ENCODE measurements at places on chromosomes 12 and 14.

GRCh38 chr14:75242546-75243273 lies 35.9 kb upstream of the FOS start:
- no peak for DNase-seq

GRCh38 chr12:12290206-12290605 lies 23.4 kb upstream of the LRP6 start:
- DNase-seq, result no peak

DNA sequence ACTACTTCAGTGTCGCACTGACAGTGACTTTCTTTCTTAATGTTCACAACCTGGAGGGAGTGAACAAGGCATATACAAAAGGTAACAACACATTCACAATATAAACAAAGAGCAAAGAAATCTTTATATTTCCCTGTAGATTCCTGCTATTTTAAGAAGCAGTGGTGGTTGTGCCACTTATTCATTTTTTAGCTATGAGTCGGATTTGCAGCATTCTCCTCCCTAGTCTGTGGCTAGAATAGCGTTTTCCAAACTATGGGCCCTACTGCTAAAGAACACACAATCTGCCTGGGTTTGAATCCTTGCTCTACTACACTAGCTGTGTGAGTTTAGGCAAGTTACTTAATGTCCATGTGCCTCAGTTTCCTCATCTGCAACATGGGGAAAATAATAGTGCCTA lies 18.6 kb upstream of the MDM1 start:
- no peak for DNase-seq

- no peak for DNase-seq
These were observed 1.9 kb upstream of the YBX3 start for GRCh38 chr12:10725003-10725402.

- DNase-seq, result no peak
These were observed 221.2 kb upstream of the EGLN3 start for GRCh38 chr14:34172173-34172451.

DNA sequence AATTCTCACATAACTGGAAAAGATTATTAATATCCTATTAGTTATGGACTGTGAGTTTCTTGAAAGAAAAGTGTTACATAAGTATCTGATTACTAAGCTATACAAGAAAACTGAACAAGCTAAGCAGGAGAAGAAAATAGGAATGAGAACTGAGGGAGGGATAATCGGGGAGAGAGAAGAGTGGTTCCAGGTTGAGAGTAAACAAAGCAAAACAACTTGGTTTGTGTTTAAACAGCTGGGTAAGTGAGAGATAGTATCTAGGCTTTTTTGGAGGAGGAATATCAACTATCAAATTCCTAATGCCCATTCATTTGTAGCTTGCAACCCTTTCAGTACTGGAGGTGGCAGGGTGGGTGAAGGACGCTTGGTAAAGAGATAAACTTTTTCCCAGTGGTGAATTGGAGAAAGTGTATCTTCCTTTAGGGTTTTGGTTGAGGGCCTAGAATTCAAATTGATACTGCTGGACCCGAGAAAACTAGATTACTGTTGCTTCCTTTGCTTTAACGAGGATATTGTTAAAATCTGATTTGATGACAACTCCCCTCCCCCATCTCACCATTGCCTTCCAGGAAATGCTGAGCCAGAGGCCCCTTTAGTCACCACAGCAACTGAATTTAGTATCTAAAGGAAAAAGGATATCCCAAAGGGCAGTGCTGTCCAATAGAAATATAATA lies 2.0 kb upstream of the SLC2A3 start:
- no peak for DNase-seq

GRCh38 chr12:113697651-113698509 lies 226.2 kb upstream of the LHX5 start:
- no peak for DNase-seq

DNA sequence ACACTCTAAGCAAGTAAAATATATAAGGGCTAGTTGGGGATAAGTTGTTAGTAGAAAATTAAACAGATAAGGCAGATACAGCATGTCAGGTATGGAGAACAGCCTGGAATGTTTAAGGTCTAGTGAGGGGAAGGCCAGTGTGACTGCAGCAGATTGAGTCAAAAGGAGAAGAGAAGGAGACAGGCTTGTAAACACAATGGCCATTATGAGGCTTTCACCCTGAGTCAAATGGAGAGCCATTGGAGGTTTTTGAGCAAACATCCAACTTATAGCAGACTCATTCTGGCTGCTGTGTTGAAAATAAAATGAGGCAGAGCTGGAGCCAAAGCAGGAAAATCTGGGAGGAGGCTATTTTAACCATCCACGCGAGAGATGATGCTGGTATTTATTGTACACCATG lies 142.0 kb downstream of the DUSP6 start:
- DNase-seq, result no peak

DNA sequence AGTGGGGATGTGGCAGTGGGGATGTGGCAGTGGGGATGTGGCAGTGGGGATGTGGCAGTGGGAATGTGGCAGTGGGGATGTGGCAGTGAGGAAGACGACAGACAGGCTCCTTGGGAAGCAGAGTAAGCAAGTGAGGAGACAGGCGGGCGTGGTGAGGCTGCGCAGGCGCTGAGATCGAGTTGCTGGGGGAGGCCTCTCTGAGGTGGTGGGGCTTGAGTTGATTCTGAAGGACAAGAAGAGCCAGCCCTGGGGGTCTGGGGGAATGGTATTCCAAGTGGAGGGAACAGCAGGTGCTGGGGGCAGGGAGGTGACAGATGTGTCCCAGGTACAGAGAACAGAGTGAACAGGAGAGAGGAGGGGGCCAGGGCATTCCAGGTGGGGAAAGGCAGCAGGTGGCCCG lies 33.8 kb upstream of the TSPAN9 start:
- no peak for DNase-seq

DNA sequence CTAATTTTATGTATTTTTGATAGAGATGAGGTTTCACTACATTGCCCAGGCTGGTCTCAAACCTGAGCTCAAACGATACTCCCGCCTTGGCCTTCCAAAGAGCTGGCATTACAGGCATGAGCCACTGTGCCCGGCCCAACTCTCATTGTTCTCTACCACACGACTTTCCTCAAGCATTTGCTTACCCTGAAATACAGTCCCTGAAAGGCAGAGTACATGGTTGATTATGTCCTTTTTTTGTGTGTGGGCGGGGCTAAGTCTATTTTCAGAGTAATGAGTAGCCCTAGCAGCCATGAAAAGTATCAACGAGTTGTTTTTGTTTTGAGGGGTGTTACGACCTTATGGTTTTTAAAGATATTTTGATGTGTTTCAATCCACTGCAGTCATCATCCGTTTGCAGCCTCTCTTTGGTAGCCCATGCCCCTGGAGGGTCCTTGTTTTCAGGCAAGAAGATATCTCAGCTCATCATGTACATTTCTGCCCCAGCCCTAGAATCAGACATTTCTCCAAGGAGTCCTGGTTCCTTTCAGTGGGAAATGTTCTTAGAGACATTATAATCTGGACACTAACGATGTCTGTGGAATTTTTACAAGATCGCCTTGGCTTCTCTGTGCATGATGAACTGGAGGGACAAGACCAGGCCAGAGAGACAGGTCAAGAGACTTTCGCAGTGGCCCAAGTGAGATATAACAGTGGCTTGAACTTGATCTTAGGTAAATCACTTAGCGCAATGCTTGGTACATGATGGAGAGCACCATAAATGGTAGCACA lies 8.7 kb downstream of the ACACB start:
- DNase-seq, result no peak

GRCh38 chr14:24954700-24955037 lies 95.3 kb downstream of the STXBP6 start:
- DNase-seq, result no peak

DNA sequence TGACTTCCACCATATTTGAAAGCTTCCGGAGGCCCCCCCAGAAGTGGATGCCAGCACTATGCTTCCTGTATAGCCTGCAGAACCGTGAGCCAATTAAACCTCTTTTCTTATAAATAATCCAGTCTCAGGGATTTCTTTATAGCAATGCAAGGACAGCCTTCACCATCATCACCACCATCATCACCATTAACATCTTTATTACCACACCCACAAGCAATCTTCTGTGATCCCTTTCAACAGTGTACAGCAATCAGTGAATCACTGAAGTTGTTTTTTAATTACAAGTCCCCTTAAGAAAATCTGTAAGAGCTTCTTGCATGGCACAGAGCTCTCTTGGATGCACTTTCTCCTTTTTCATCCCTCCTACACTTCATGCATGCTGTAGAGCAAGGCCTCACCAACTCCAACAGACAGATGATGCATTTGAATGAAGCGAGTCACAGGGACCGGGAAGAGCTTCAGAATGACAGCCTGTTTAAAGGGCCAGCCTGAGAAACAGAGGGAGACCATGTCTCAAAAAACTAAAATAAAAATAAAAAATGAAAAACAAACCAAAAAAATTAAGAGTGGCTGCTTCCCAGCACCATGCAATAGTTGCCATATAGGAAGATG lies 83.6 kb upstream of the VASH1 start:
- no peak for DNase-seq

GRCh38 chr12:54033106-54033979 lies 493 bp downstream of the HOXC5 start:
- DNase-seq, result no peak

GRCh38 chr12:267581-268482 lies 5.2 kb upstream of the SLC6A13 start:
- DNase-seq, result no peak

- DNase-seq, result no peak
These were observed 120.3 kb downstream of the FBXL14 start for GRCh38 chr12:1474041-1474573.

GRCh38 chr12:132624910-132625630 lies 6.5 kb downstream of the P2RX2 start:
- no peak for DNase-seq

DNA sequence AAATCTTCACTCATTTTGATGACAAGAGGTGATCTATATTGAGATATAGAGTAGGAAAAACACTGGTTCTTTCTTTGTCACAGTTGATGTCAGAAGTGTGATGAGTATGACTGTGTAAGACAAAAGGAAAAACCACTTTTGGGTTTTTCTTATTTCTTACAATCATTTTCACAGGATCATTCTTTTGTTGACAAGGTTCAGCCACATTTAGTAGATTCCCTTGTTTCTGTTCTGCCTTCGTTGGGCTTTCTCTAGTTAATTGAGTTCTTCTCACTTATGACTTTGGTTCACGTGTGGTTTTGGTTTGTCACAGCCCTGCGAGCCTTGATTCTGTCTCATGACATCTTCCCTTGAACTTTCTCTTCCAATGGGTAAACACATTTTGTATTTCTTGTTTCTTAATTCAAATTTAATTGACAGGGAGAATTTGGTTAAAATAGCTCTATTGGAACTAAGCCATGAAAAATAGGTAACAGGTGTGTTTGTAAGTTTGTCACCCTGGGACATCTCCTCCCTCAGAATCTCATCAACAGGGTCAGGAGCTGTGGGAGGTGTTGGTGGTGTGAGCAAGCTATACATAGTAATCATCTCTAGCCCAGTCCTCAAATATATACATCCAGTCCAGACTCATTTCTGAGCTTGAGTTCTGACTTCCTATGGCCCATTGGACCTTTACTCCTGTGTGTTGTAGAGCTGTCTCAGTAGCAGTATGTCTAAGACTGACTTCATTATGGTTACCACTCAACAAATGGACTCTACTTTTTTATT lies 255.3 kb downstream of the BMP4 start:
- no peak for DNase-seq

DNA sequence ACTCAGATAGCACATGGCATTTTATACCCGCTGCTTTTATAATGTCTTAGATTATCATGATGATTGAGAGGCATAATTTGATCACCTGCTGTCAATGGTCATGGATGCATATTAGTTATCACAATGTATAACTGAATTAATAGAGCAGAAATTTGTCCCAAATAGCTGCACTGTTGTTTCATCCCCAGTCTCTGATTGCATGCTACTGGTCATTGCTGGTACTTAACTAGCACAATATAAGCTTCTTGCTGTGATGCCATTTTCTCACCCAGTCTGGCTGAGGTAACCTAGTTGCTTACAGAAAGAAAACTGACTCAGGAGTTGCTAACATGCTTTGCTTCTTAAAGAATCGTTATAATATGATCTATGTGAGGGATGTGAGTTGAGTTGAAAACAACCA lies 76.8 kb upstream of the PLEKHA5 start:
- DNase-seq, result no peak

DNA sequence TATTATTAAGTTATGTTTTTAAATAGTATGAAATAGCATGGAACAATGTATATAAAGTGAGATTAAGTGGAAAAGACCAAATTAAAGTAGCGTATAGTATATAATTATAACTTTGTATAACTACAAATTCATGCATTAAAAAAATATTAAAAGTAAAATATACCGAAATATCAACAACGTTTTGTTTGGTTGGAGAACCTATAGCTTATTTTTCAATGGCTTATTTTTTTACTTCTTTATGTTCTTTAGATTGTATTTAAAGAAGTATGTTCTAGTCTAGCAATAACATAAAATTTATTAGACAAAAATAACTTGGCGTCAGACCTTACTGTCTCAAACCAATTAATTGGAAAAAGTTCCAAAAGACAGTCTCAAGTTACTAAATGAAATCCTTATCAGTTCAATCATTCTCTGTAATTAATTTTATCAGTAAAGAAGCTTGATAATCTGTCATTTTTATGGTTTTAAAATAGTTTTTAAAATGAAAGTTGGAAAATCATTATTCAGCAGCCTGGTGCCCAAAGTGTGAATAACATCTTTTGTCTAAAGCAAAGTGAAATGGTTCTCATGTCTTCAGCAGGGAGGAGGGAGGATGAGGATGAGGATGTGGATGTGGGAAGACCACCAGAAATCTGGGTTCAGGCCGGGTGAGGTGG lies 46.7 kb downstream of the IRAK3 start:
- no peak for DNase-seq

- DNase-seq, result no peak
These were observed 7.0 kb downstream of the NIN start for GRCh38 chr14:50823762-50824636.

- no peak for DNase-seq
These were observed 270.3 kb upstream of the DAAM1 start for GRCh38 chr14:58918066-58918738.

DNA sequence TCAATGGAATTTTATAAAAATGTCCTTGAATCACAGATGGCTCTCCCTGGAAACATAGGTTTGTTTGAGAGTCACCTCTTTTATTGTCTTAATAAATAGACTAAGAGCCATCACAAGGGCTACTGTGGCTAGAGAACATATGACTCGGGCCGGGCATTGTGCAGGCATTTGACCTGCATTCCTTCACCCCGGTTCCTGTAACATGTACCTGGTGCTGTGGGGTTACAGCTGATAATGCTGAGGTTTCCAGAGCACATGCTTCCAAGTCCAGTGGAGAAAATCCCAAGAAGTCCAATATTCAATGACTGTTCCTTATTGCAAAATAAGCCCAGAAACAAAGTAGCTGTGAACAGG lies 1.0 kb upstream of the ACACB start:
- DNase-seq, result no peak

GRCh38 chr12:122845041-122845864 lies 10.0 kb downstream of the HIP1R start:
- no peak for DNase-seq

DNA sequence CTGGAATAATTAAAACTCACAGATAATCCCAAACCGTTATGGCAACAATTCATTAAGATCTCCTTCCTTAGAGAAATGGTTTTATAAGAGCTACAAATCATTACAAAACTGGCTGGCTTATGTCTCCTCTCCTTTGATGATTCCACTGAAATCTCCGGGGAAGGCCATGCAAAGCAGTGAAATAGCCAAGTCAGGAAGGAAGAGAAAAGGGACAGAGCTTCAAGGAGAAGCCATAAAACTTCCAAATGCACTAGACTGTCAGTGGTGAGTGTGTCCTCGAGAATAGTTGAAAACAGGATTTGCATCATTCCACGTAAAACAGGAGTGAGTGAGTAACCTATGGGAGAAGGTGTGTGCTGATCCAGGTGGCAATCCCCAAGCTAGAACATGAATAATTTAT lies 330.0 kb downstream of the DIO2 start:
- no peak for DNase-seq

Measured in stimulated activated CD4-positive, alpha-beta T cell treated with anti-CD3 and anti-CD28 coated beads, Interleukin-4, amount 100 ng/mL, for 1 hour (primary cell).